Stimulated activated CD8-positive, alpha-beta memory T cell treated with anti-CD3 and anti-CD28 coated beads, Interleukin-7, amount 100 ng/mL, for 4 hours (primary cell): ENCODE measurements at places on chromosomes 7 and 10.

- no peak for DNase-seq
These were observed 66.6 kb downstream of the ALOX5 start for GRCh38 chr10:45440511-45441062.

GRCh38 chr7:20238754-20239324 is 21.7 kb upstream of the MACC1 start:
- no peak for DNase-seq

DNA sequence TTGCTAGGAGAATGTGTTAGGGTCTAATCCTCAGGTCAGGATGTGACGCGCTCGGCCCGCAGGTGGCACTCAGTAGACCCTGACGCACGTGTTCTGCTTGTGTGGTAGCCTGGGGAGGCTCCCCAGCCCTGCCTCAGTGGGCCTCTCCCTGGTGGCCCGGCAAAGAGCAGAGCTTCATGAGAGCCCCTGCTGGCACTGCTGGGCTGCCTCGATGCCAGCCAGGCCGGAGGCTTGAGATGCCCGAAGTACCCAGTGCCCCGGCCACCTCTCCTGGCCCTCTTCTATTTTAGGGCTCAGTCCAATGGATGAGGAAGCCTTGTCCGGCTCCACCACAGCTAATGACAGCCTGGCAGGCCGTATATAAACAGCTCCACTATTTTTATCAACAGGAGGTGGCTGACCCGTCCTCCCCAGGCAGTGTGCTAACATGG is 42.0 kb downstream of the PRF1 start:
- no peak for DNase-seq

DNA sequence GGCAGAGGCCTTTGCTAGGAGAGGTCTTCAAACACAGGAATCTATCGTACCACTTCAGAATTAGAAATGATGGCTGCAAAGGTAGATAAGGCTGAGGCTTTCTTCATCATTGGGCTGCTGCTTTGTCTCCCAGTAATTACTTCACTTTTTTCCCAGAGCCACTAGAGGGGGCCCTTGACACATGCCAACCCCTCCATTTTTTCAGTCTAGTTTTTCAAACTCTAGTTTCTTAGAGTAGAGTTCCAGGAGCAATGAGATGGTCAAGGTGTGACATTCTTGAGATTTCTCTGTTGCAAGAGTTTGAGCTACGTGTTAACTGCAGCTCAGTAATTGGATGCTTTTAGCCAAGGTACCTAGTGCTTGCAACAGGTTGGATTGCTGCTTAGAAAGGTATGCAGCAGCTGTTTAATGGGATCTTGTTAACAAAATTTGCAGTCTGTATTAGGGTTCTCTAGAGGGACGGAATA is 33.8 kb upstream of the RBM20 start:
- DNase-seq, result peak; percentile 14

GRCh38 chr7:79820387-79820786 is 314.2 kb upstream of the GNAI1 start:
- DNase-seq, result no peak

GRCh38 chr10:11147722-11148121 is 130.1 kb downstream of the CELF2 start:
- DNase-seq, result no peak

DNA sequence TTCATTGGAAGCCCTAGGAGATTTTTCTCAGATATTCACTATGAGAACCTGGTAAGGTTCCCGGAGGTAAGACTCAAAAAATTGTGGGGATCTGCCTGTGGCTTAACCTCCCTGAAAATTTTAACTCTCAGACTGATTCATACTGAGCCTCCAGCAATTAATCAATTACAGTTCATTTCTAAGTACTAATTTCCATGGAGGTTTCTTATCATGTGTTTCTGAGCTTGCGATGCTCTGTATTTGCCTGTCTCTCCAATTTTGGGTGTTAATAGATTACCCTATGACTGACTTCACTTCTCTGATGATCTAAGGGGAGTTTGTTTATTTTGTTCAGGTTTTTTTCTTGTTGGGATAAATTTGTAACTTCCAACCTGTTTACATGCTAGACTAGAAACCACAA is 215.4 kb upstream of the TMEM196 start:
- DNase-seq, result no peak

GRCh38 chr7:112505495-112505894 is 24.7 kb downstream of the LSMEM1 start:
- no peak for DNase-seq

GRCh38 chr10:63675171-63675570 is 154.0 kb downstream of the REEP3 start:
- DNase-seq, result no peak

GRCh38 chr7:108261560-108262255 is 131.5 kb upstream of the LAMB4 start:
- no peak for DNase-seq

GRCh38 chr10:49837685-49838084 is 75.6 kb upstream of the OGDHL start:
- no peak for DNase-seq

- DNase-seq, result no peak
These were observed 82.6 kb upstream of the ASAH2 start for GRCh38 chr10:50333872-50334271.

DNA sequence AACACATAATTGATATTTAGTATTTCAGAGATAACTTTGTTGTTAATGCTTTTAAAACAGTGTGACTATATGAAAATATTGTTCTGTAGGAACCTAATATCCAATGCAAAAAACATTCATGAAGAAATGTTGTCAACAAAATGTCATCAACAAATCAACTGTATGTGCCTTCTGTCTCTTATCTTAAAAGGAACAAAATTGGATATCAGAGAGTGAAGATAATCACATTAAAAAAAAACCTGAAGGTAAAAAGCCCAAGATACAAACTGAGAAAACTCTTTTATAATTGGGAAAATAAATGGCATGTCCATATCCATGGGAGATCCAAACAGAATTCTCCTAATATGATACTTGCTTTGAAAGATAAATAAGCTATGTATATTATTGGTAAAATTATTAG is 33.9 kb downstream of the ICA1 start:
- DNase-seq, result no peak

GRCh38 chr7:118583641-118584040 is 359.1 kb downstream of the ANKRD7 start:
- no peak for DNase-seq

GRCh38 chr10:29473406-29474100 is 161.2 kb downstream of the SVIL start:
- no peak for DNase-seq

- DNase-seq, result no peak
These were observed 19.7 kb downstream of the FAM53B start for GRCh38 chr10:124724279-124725027.

DNA sequence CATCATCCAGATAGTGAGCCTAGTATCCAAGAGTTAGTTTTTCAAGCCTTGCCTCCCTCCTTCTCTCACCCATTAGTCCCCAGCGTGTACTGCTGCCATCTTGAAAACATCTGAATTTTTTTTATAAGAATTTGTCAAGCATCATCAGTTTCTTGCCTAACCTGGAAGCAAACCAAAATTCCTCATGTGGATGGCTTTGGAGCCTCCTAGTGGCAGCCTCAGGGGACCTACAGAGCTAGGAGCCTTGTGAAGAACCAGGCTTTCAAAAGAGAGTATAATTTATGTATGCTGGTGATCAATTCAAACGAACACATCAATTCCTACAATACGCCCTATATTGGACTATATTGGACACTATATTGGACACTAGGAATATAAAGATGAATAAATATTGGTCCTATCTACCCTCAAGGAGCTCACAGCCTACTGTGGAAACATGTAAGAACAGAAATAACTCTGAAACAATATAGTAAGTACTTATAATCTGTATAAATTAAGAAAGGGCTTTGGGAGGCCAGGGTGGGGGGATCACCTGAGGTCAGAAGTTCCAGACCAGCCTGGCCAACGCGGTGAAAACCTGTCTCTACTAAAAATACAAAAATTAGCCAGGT is 63.4 kb downstream of the HPSE2 start:
- no peak for DNase-seq
